LHCN-M2 (cell line): ENCODE measurements at places on chromosomes 13 and 19. TPM values are rescaled to one million over a fixed set of nuclear protein-coding genes. Genes with fewer than 3 reads are reported as not detected.

The PRDX2 gene
- total RNA-seq = 101 and 124 TPM in 2 replicates

The ONECUT3 gene
- 0.06 TPM in 1 of 2 replicates, not detected in the other for total RNA-seq

The ZNF577 gene
- 4.6 and 6.6 TPM in 2 replicates for total RNA-seq

The ZNF146 gene
- 81.8 and 98.9 TPM in 2 replicates for total RNA-seq

The HCST gene
- not detected in 2 replicates for total RNA-seq

The IQCN gene
- 0.06 and 0.13 TPM in 2 replicates for total RNA-seq

The SIAH3 gene
- total RNA-seq = not detected in 2 replicates

The ZNF584 gene
- total RNA-seq = 16.5 and 18.8 TPM in 2 replicates

The PTPRH gene
- 0.19 and 0.29 TPM in 2 replicates for total RNA-seq

The PGPEP1 gene
- total RNA-seq = 8.0 and 11.0 TPM in 2 replicates

The RGS9BP gene
- total RNA-seq = 0.26 and 0.69 TPM in 2 replicates

The NAPA gene
- 153 and 242 TPM in 2 replicates for total RNA-seq

The OR7A5 gene
- total RNA-seq = 0.06 and 0.34 TPM in 2 replicates

The ZNF345 gene
- 1.5 and 2.6 TPM in 2 replicates for total RNA-seq

- no peak for DNase-seq
These were observed 3.2 kb downstream of the ATP4A start for GRCh38 chr19:35560271-35560670.

DNA sequence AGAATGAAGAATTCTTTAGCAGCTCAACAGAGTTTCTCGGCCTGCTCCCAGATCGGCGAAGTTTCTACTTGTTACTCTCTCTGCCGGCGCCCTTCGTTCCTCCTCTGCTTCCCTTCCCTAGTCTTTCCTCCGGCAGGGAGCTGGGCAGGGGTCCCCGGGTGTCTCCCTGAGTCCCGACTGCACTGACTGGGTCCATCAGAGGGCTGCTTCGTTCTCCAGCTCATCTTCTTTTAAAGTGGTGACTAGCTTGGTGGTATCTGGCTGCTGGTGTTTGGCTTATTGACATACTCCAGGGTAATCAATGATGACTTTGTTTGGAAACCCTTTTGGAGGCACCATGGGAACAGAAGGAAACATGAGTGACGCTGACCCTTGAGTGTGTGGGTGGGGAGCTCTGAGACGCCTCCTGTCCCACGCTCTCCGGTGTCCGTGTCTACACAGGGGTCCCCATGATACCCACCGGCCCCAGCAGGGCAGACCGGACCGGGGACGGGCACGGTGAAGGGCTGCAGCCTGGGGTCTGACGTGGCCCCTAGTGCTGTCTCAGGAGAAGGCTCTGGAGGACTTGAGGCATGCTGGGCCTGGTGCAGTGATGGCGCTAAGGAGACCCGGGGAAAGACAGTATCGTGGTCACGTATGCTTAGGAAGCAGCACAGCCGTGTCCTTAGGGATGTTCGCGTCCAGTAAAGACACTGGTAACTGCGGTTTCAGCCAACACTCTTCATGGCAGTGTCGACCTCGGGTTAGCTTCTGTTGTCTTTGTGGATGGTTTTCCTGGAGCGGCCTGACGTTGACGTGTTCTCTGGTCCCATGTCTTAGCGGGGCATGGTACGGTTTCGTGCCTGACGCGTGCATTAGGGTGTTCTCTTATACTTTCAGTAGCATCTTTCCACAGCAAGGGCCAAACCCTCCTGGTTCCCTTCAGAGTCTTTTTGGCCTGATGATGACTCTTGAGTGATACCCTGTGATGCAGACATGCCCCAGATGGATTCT is 23.8 kb downstream of the NAXD start:
- no peak for DNase-seq

- no peak for DNase-seq
These were observed 908.9 kb upstream of the MIR17HG start for GRCh38 chr13:90438576-90438975.

GRCh38 chr13:75432045-75432444 is 49.9 kb downstream of the TBC1D4 start:
- DNase-seq = peak; percentile 52

GRCh38 chr13:89763005-89763404 is 1584.5 kb upstream of the MIR17HG start:
- no peak for DNase-seq

DNA sequence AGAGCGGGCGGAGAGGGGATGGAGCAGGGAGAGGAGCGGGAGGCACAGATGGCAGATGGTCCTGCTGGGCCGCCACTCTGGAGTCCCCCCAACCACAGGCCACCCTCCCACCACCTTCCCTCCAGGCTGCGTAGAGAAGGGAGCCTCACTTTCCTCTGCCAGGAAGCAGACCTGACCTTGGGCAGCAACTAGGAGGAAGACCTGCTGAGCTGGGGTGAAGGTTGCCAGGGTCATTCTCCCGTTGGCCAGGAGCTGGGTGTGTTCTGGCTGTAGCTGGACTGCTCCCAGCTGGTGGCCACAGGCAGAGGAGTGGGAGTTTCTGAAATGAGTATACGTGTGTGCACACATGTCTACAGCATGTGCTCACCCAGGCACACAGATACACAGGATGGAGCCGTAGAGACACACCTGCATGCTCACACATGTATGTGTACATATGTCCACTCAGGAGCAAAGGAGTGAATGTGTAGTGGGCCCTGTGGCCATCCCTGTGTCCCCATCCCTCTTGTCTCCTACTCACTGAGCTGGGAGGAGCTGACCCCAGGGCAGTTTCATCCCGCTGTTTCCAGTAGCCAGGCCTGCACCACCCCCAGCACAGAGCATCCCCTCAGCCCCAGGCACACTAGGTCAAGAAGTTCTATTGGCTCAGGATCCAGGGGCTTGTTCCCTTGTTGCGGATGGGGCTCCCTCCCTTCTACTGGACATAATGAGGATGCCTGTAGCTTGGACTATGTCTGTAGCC is 53.0 kb downstream of the CHST8 start:
- DNase-seq = no peak

- DNase-seq = peak; percentile 73
These were observed 51.1 kb downstream of the LMO7 start for GRCh38 chr13:75687150-75687763.

DNA sequence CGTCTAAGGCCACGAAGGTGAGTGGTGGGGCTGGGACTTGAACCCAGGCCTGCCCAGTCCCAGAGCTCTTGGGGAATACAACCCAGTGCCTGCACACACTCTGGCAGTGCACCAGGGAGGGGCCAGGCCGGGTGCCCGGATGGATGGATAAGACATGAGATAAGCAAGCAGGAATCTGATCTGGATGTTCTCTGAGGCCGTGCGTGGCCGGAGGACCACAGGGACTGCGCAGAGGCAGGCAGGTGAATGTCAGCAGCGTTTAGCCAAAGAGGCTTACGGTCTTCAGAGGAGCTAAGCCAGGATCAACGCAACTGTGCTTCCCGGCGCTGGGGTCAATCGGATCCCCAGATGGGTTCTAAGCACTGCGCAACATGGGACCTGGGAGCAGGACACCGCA is 1.5 kb downstream of the ZNF787 start:
- peak; percentile 50 for DNase-seq

DNA sequence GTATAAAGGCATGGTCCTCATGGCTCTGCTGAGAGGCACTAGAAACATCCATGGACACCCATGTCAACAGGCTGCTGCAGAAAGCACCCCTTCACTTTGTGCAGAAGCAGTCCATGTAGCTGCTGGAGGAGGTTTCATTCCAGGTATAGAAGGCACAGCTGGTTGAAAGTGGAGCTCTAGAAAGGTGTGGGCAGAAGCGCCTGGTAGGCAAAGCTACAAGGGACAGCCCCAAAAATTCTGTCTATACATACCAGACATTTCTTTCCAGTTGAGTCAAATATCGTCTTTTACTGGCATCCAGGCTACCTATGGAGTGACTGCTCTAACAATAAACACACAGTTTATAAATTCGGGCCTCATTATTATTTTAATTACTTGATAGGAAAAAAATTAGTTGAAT is 129.3 kb downstream of the ENOX1 start:
- no peak for DNase-seq

GRCh38 chr13:54536112-54536511 is 1507.5 kb downstream of the OLFM4 start:
- no peak for DNase-seq

GRCh38 chr13:30465343-30465592 is 468 bp downstream of the HMGB1 start:
- no peak for DNase-seq

DNA sequence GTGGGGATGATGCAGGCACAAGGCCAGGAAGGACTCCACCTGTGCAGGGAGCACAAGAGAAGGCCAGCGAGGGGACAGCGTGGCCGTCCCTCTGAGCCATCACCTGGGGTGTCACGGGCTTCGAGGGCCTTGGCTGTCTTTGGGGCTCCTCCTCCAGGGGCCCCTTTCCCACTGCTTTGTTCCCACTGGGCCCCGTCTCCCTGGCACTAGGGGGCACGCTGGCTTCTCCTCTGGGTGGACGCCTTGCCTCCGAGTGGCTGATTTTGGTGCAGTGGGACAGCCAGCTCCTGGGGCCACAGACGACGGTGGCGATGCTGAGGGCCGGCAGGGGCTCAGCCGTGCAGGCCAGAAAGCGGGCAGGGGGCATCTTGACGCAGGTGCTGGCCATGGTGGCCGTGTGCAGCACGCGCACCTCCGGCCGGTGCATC is 43.2 kb upstream of the GRTP1 start:
- no peak for DNase-seq

GRCh38 chr13:44180876-44181536 is 192.6 kb upstream of the SERP2 start:
- no peak for DNase-seq

- DNase-seq = peak; percentile 94
These were observed 10.6 kb downstream of the RXFP2 start for GRCh38 chr13:31749929-31750328.

GRCh38 chr19:23203841-23204344 is 46.3 kb downstream of the ZNF724 start:
- DNase-seq = no peak

DNA sequence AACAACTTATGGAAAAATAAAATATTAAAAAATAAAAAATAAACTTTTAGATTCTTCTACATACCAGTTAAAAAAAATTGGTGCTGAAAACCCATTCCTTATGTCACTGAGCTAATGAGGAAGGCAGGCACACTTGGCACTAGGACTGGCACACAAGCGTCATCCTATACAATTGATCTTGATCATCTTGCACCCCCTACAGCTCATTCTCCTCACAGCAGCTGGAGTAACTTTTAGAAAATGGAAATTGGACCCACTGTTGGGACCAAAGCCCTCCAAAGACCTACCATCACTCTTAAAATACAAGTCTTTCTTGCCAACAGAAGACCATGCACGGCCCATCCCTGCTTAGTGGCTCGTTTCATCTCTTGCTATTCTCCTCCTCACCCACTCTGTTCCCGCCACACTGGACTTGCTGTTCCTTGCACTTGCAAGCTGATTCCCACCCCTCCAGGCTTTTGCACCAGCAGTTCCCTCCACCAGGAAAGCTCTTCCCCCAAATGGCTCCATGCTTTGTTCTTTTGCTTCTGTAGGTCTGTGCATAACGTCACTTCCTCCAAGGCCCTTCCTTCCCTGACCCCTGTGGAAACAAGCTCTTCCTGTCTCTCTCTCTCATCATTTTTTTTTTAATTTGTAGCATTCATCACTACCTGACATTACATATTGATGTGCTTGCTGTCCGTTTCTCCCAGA is 11.6 kb downstream of the CTU1 start:
- no peak for DNase-seq

DNA sequence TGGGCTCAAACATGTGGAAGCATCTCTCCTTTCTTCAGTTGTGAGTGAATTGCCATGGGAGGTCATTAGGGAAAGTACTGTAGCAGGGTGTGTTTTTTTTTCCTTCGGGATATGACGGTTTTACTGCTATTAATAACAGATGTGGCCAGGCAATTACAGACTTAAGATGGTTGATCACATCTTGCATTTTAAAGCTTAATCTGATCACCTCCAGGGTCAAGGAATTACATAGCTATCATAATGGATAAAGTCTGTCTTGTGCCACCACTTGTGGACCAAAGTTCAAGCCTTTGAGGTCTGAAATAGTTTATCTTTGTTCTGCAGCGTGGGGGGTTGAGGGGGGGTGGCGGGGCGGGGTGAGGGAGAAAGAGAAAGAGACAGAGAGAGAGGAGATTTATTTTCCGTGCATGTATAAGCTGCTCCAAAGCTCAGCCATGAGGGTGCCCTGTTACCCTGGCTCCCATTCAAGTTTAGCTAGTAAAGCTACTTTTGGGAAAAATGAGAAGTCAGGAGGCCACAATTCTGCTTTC is 5.5 kb upstream of the SERP2 start:
- DNase-seq = no peak

GRCh38 chr19:44657211-44657921 is 13.7 kb downstream of the PVR start:
- DNase-seq = peak; percentile 36

GRCh38 chr13:53138376-53139036 is 109.9 kb downstream of the OLFM4 start:
- no peak for DNase-seq

GRCh38 chr19:8451885-8452284 is 7.1 kb downstream of the HNRNPM start:
- peak; percentile 78 for DNase-seq

DNA sequence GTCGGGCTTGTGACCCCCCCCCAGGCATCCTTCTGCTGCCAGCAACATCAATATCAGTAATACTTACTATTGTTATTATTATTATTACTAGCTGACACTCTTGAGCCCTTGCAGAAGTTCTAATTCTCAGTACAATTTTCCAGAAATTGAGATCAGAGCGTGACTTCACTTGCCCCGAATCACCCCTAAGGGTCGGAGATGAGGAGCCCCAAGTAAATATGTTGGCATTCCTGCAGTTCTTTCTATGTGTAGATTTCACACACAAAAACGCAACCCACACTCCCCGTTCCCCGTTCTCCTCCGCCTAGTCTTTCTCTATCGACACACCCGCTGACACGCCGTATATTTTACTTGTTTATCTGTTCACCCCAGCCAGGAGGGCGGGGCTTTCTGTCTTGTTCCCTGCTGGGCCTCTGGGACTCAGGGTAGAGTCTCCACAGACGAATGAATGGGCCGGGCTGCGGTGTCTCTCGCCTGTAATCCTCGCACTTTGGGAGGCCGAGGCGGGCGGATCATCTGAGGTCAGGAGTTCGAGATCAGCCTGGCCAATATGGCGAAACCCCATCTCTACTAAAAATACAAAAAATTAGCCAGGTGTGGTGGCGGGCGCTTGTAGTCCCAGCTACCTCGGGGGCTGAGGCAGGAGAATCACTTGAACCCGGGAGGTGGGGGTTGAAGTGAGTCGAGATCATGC is 14.7 kb downstream of the TLE5 start:
- DNase-seq = peak; percentile 56

DNA sequence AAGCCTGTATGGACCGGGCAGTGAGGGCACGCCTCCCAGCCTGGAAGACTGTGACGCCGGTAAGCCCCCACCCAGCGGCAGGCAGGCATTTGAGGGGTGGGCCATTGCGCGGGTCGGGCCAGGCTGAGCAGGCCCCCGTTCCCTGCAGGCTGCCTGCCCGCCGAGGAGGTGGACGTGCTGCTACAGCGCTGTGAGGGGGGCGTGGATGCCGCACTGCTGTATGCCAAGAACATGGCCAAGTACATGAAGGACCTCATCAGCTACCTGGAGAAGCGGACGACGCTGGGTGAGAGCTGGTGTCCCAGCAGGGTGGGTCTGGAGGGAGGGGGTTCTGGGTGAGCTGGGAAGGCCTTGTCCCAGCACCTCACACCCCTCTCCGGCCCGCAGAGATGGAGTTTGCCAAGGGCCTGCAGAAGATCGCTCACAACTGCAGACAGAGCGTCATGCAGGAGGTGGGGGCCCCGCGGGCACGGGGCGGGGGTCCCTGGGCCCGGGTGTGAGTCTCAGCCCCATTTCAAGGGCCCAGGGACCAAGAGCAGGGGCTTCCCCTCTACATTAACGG is 7.1 kb downstream of the ARHGAP45 start:
- no peak for DNase-seq
